GM12878 (cell line): ENCODE measurements at places on chromosomes 7 and 10. TPM values are rescaled to one million over a fixed set of nuclear protein-coding genes. Genes with fewer than 3 reads are reported as not detected.

DNA sequence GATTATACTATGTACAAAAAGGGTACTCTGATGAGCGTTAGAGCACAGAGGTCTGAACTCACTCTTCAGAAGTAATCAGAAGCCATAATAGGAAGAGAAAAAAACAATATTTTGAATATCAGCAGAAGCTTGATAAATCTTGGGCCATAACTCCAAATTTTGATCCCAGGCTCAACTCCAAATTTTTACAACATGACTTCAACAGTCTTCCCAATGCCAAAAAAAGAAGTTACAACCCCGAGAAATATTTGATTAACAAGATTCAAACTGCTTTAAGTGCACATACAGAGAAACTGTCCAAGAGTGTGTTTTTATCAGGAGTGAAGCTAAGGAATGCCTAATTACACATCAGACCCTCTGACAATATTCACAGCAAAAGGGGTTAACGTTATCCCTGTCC is 7.5 kb downstream of the MPP7 start:
- H3K36me3 ChIP-seq: no peaks in the 10 kb centered on the region
- H3K27me3 ChIP-seq: no peaks in the 10 kb centered on the region
- H3K27ac ChIP-seq: no peak overlapping the region
- no peak overlapping the region for H3K4me3 ChIP-seq

Gene CHRM2
- total RNA-seq: 0.05 TPM in 1 of 2 replicates, not detected in the other

- H3K4me3 ChIP-seq: no peak overlapping the region
- no peak for DNase-seq
- no peaks in the 10 kb centered on the region for H3K27me3 ChIP-seq
- H3K4me1 ChIP-seq: no peaks in the 10 kb centered on the region
- no peak overlapping the region for H3K27ac ChIP-seq
- H3K36me3 ChIP-seq: no peaks in the 10 kb centered on the region
These were observed 20.8 kb upstream of the FAM170B start for GRCh38 chr10:49154641-49155040.

DNA sequence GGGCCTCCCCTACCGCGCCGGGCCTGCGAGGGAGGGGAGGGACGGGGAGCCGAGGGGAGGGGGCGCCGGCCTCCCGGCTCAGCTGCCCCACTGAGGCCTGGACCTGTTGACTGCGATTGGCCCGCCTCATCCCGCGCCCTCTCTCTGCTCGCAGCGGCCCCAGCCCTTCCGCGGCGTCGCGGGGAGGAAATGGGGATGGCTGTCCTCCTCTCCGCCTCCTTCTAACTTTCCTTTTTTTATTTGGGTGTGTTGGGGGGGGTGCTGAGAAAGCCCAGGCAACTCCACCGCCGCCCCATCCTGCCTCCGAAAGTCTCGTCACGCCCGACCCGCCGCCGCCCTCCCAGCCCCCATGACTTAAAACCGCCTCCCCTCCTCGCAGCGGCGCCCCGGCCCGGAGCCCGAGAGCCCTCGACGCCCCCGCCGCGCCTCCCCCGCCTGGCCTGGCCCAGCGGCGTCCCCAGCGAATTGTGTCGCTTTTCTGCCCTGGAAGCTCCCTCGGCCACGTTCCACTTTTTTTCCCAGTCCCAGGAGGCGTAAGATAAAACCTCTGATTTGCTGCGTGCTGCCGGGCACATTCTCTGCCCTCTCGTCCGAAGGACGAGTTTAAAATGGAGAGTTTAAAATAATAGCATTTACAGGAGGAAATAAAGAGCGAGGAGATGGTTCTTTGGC is 842 bp upstream of the SKIDA1 start:
- H3K27ac ChIP-seq: peak overlapping the region; percentile 39; the same call in 1 of the 2 replicates
- no peaks in the 10 kb centered on the region for H3K27me3 ChIP-seq
- peak overlapping the region; percentile 80 for H3K4me3 ChIP-seq
- no peaks in the 10 kb centered on the region for H3K36me3 ChIP-seq
- no peak for DNase-seq

GRCh38 chr10:113576852-113577251 is 24.0 kb downstream of the HABP2 start:
- no peaks in the 10 kb centered on the region for H3K4me1 ChIP-seq
- no peak overlapping the region for H3K27ac ChIP-seq
- no peak for DNase-seq
- H3K36me3 ChIP-seq: no peaks in the 10 kb centered on the region

DNA sequence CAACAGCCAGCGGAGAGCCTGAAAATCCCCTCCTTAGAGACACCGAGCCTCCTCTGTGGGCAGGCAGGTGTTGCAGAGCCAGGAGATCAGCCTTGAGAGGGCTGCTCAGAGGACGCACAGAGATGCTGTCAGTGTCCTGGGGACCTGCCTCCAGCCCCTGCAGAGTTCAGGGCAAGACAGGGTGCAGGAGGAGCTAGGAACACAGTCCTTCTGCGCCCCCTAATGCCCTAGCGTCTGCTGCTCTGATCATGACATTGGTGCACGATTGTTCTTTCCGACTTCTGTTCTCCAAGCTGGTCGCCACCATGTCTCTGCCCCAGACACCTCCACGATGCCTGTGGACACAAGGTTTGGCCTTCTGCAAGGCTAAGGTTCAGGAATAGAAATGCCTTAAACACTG is 613.7 kb upstream of the MKI67 start:
- no peaks in the 10 kb centered on the region for H3K27me3 ChIP-seq
- H3K27ac ChIP-seq: no peak overlapping the region
- H3K4me1 ChIP-seq: no peaks in the 10 kb centered on the region
- DNase-seq: no peak
- H3K4me3 ChIP-seq: no peak overlapping the region
- H3K36me3 ChIP-seq: no peaks in the 10 kb centered on the region

Gene GIMAP5
- 4.5 and 5.6 TPM in 2 replicates for total RNA-seq

GRCh38 chr10:117188371-117188770 is 8.9 kb upstream of the KCNK18 start:
- H3K4me1 ChIP-seq: no peaks in the 10 kb centered on the region
- H3K27me3 ChIP-seq: no peaks in the 10 kb centered on the region
- no peak overlapping the region for H3K4me3 ChIP-seq
- no peak for DNase-seq
- H3K36me3 ChIP-seq: no peaks in the 10 kb centered on the region

GRCh38 chr10:43906490-43906889 is 257.8 kb upstream of the ZNF32 start:
- H3K27ac ChIP-seq: no peak overlapping the region
- peaks cover 2% of the 10 kb centered on the region for H3K27me3 ChIP-seq
- no peak for DNase-seq
- H3K4me1 ChIP-seq: no peaks in the 10 kb centered on the region

- no peaks in the 10 kb centered on the region for H3K36me3 ChIP-seq
- H3K27ac ChIP-seq: no peak overlapping the region
- DNase-seq: no peak
- H3K4me1 ChIP-seq: no peaks in the 10 kb centered on the region
These were observed 84.6 kb downstream of the XPNPEP1 start for GRCh38 chr10:109838592-109839244.

- no peaks in the 10 kb centered on the region for H3K36me3 ChIP-seq
- H3K4me1 ChIP-seq: no peaks in the 10 kb centered on the region
- no peak for DNase-seq
- no peak overlapping the region for H3K27ac ChIP-seq
These were observed 5.3 kb downstream of the PPP1R3C start for GRCh38 chr10:91627344-91628102.

DNA sequence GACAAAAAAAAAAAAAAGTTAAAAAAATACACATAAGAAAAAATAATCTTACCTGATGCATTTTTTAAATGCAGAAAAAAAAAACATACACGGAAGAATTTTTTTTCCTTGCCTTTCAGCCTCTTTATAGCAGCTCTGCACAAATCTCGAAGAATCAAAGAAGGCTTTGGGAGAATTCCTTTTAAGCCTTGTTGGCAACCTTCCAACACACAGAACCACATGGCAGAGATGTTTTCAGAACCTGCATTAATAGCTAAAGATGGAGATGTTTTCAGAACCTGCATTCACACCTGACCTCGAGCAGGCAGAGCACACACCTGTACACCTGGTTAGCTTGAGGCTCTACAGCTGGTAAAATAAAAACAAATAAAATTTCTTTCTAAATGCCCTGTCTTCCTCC is 65.6 kb downstream of the DOCK4 start:
- no peaks in the 10 kb centered on the region for H3K36me3 ChIP-seq
- no peaks in the 10 kb centered on the region for H3K4me1 ChIP-seq
- H3K27ac ChIP-seq: no peak overlapping the region
- H3K27me3 ChIP-seq: no peaks in the 10 kb centered on the region

GRCh38 chr7:50953820-50954219 is 171.1 kb upstream of the GRB10 start:
- H3K4me3 ChIP-seq: no peak overlapping the region
- no peak for DNase-seq
- H3K4me1 ChIP-seq: no peaks in the 10 kb centered on the region
- H3K27me3 ChIP-seq: no peaks in the 10 kb centered on the region
- no peaks in the 10 kb centered on the region for H3K36me3 ChIP-seq
- no peak overlapping the region for H3K27ac ChIP-seq

- no peaks in the 10 kb centered on the region for H3K4me1 ChIP-seq
- H3K36me3 ChIP-seq: no peaks in the 10 kb centered on the region
- no peak overlapping the region for H3K27ac ChIP-seq
These were observed 45.4 kb downstream of the C10orf143 start for GRCh38 chr10:130065251-130065650.

GRCh38 chr10:98397089-98397600 is 17.8 kb downstream of the PYROXD2 start:
- DNase-seq: no peak
- H3K4me3 ChIP-seq: no peak overlapping the region
- no peak overlapping the region for H3K27ac ChIP-seq
- no peaks in the 10 kb centered on the region for H3K36me3 ChIP-seq
- H3K27me3 ChIP-seq: no peaks in the 10 kb centered on the region

Gene C10orf90
- total RNA-seq: not detected in 2 replicates

DNA sequence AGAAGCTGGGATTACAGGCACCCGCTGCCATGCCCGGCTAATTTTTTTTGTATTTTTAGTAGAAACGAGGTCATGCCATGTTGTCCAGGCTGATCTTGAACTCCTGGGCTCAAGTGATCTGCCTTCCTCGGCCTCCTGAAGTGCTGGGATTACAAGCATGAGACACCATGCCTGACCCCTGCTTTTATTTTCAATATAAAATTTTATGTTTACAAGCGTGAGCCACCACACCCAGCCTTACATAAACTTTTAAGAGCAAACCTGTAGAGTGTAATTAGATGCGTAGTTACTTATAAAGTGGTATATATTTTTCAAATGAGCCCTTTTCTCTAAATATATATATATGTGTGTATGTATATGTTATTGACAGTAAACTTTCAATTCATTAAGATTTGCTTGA is 8.7 kb downstream of the CNNM2 start:
- no peaks in the 10 kb centered on the region for H3K4me1 ChIP-seq
- H3K27me3 ChIP-seq: no peaks in the 10 kb centered on the region
- H3K36me3 ChIP-seq: no peaks in the 10 kb centered on the region
- no peak overlapping the region for H3K4me3 ChIP-seq
- DNase-seq: no peak
- no peak overlapping the region for H3K27ac ChIP-seq

- H3K27ac ChIP-seq: no peak overlapping the region
- no peak overlapping the region for H3K4me3 ChIP-seq
- DNase-seq: no peak
- H3K36me3 ChIP-seq: no peaks in the 10 kb centered on the region
- H3K27me3 ChIP-seq: peaks cover 45% of the 10 kb centered on the region
These were observed 5.4 kb downstream of the TNRC18 start for GRCh38 chr7:5418285-5418582.

DNA sequence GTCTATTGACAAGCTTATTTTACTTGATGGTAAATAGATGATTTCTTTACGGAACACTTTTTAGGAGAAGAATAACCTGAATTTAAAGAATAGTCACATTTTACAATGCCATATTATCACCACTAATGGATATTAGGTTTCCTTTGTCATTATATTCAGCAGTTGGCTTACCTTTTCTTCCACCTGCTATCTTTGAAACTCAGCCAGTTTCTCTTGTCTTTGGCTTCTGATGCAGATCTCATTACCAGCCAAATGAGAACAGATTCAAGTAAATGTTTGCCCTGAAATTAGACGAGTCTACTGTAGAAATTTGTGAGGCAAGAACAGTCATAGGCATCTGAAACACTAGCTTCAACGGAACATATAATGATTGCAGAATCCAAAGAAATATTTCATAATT is 85.5 kb upstream of the OIT3 start:
- no peaks in the 10 kb centered on the region for H3K36me3 ChIP-seq
- no peaks in the 10 kb centered on the region for H3K4me1 ChIP-seq
- no peak for DNase-seq
- H3K4me3 ChIP-seq: no peak overlapping the region
- no peak overlapping the region for H3K27ac ChIP-seq

DNA sequence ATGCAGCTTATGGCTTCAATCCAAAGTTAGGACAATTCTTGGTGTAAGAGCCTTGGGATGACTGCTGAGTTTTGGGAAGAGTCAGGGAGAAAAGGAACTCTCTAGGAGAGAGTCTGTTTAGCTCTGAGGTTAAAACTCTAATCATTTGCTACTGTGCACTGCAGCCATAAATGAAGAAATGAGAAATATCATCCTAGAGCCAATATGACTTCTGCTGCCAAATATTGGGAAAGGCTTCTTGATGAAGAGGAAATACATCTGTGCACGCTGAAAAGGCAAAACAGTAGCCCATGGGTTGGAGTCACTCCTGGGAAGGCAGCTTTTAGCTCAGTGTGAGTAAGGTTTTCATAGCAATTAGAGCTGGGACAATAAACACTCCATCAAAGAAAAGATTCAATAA is 308.8 kb downstream of the SFMBT2 start:
- no peaks in the 10 kb centered on the region; the same call in none of the 2 replicates for H3K27me3 ChIP-seq
- no peaks in the 10 kb centered on the region for H3K36me3 ChIP-seq
- no peaks in the 10 kb centered on the region for H3K4me1 ChIP-seq

DNA sequence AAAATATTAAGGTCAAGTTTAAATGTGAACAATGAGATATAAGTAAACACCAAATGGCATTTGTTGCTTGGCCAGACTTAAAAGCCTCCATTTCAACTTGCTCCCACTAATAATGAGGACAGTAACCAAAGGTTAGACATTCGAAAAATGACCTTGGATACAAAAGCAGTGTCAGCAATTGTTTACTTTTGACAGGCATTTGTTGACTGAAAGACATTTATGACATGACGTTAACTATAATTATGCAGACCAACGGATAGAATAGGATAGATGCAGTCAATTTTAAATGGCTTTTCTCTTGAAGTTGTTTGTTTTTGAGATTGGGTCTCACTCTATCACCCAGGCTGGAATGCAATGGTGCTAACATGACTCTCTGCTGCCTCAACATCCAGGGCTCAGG is 6.3 kb upstream of the WNT16 start:
- DNase-seq: no peak
- no peaks in the 10 kb centered on the region; the same call in 1 of the 2 replicates for H3K27me3 ChIP-seq
- no peak overlapping the region for H3K27ac ChIP-seq
- H3K36me3 ChIP-seq: no peaks in the 10 kb centered on the region

Gene KLF14
- total RNA-seq: not detected in 2 replicates

GRCh38 chr10:27680006-27680557 is 65.5 kb downstream of the MKX start:
- no peak overlapping the region for H3K27ac ChIP-seq
- H3K4me1 ChIP-seq: no peaks in the 10 kb centered on the region
- H3K4me3 ChIP-seq: no peak overlapping the region

- no peak overlapping the region for H3K4me3 ChIP-seq
- no peaks in the 10 kb centered on the region for H3K36me3 ChIP-seq
- DNase-seq: no peak
- H3K27me3 ChIP-seq: no peaks in the 10 kb centered on the region
- peak overlapping the region; percentile 31; the same call in 1 of the 2 replicates for H3K27ac ChIP-seq
- H3K4me1 ChIP-seq: peaks cover 30% of the 10 kb centered on the region
These were observed 116.2 kb downstream of the CAMK1D start for GRCh38 chr10:12465385-12466136.

Gene EXOC6
- 12.9 TPM in 2 replicates for total RNA-seq

- H3K27ac ChIP-seq: no peak overlapping the region
- H3K36me3 ChIP-seq: no peaks in the 10 kb centered on the region
- no peak overlapping the region for H3K4me3 ChIP-seq
- no peaks in the 10 kb centered on the region for H3K27me3 ChIP-seq
- no peak for DNase-seq
- H3K4me1 ChIP-seq: no peaks in the 10 kb centered on the region
These were observed 648.6 kb upstream of the GRM3 start for GRCh38 chr7:85995101-85995500.

Gene GPR26
- total RNA-seq: 0.03 TPM in 1 of 2 replicates, not detected in the other
